ENCODE measurements at places on chromosomes 12 and 14.

- DNase-seq, result no peak
Observed at GRCh38 chr12:60212159-60213000, 616.6 kb downstream of the SLC16A7 start.

DNA sequence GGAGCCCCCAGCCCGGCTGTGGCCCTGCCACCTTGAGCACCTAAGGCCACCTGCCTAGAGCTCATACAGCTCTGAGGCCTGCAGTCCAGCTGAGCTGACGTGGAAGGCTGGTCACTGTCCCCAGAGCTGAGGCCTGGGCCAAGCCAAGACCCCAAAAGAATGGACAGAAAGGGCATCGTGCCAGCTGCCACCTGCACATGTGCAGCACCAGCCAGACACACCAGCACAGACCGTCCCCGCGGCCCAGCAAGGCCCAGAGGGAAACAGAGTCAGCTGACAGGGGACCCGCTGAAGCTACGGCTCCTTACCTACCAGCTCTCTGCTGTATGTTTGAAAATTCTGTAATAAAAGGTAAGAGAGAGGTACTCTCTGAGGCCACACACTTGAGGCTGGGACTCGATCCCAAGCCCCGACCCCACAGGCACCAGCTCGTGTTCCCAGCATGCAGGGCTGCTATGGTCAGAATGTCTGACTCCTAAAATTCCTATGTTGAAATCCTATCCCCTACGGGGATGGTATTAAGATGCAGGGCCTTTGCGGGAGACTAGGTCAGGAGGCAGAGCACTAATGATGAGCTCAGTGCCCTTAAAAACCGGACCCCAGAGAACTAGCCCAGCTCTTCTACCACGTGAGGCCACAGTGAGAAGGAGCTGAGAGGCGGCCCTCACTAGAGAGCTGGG, 25.4 kb downstream of the BRF1 start:
- no peak for DNase-seq

GRCh38 chr14:42750771-42751170, 1144.1 kb downstream of the LRFN5 start:
- no peak for DNase-seq

GRCh38 chr12:113237748-113238147, 16.5 kb downstream of the TPCN1 start:
- DNase-seq, result no peak

DNA sequence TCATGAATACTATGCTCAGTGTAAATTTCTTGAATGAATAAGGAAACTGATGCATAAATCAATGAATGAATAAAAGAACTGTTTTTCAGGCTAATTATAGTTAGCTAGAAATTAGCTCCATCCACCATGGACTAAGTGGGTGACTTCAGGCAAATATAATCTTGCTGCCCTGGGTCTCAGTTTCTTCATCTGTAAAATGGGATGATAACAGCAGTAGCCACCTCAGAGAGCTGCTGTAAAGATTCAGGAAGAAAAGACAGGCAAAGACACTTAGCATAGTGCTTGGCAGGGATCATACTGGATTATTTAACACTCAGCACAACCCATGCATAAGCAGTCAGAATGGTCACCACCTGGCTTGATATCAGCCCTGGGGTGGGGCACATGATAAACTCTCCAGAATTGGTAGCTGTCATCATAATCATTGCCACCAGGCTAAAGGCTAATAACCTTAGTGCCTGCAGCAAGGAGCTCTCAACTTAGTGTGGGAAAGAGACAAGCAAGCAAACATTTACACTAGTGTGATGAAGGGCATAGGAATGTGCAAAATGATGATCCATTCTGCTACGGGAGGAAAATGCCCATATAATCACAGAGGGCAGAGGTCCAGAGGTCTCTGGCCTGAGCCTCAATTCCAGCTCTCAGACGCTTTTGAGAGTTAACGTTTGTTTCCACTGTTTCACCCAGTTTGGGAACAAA, 234.7 kb upstream of the TBX3 start:
- DNase-seq, result no peak

- DNase-seq, result no peak
Observed at GRCh38 chr12:114274131-114274530, 131.8 kb downstream of the TBX5 start.

DNA sequence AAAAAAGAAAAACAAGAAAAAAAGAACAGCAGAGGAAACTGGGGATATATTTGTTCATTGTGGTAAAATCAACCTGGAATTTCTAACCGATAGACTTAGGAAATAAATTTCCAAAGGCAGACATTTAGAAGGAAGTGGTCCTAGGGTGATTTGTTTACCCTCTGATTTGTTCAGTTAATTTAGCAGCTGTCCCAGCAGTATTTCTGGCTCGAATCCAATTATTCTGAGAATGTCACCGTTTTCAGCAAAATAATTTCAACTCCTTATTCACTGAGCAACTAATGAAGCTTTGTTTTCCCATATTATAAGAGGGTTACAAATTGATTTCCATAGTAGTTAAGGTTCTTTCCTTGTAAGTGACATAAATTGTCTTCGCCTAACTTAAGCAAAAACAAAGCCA, 285.2 kb upstream of the SYT10 start:
- no peak for DNase-seq

DNA sequence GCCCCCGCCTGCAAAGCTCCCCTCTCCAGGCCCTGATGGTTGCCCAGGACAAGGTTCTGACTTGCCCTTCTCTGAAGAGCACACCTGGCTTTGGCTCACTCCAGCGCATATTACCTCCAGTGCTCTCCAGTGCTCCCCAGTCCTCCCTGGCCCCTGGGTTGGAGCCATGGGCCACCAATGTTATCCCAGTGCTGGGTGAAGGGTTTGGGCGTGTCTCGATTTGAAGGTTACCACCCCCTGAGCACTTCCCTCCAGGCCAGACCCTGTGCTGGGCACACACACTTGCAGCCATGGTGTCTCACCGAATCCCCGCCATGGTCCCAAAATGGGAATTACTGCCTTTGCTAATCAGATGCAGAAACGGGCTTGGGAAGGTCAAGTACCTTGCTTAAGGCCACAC, 11.1 kb downstream of the RITA1 start:
- DNase-seq, result no peak

DNA sequence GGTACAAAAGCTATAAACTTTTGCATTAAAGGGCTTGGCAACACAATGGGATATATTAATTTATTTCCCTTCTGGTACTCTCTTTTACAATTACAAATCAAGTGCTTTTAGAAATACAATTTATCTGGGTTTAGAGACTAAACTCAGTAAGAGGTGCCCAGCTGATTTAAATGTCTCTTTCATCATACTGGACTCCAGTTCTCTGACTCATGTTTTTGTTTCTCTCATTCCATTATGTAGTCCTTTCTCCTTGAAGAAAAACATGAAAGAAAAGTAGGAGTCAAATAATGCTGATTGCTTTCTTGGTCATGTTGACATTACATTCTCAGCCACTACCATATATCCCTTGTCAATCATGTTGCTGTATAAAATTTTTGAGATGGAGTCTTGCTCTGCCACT, 36.3 kb upstream of the CFL2 start:
- DNase-seq, result no peak
